ENCODE measurements at places on chromosomes 5 and 9. TPM values are rescaled to one million over a fixed set of nuclear protein-coding genes. Genes with fewer than 3 reads are reported as not detected.
A peak's percentile ranks its signal among the peaks of the same experiment; 100 is the strongest.

- DNase-seq: no peak
Observed at GRCh38 chr9:72635197-72635596, 113.8 kb downstream of the TMC1 start.

- DNase-seq: no peak
Observed at GRCh38 chr5:179272326-179273072, 72.8 kb downstream of the ADAMTS2 start.

DNA sequence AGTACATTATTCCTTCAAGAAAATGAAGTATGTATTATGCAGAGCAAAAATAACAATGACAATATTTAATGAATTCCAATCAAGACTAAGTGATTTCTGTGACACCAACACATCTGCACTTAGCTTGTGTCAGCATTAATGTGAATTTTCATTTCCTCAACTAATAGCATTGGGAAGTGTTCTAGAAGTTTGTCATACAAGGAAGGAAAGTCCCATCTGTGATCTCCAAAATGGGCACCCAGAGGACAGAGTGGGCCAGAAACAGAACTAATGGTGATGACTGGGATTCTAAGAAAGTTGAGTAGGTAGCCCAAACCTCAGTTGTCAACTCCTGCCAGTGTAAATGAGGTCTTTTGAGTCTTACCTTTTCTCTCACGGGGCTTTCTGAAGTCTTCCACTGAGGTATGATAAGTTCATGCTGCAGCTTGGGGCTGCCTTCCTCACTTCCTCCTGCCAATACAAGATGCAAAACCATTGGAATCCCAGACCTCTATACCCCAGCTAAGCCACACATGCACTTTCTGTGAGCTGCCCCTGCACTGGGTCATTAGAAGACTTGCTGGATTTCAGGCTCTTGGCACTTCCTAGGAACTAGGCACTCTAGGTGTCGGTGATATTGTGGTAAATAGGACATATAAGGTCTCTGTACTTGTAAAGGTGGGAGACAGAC, 4.9 kb downstream of the ADAM19 start:
- no peak for DNase-seq

DNA sequence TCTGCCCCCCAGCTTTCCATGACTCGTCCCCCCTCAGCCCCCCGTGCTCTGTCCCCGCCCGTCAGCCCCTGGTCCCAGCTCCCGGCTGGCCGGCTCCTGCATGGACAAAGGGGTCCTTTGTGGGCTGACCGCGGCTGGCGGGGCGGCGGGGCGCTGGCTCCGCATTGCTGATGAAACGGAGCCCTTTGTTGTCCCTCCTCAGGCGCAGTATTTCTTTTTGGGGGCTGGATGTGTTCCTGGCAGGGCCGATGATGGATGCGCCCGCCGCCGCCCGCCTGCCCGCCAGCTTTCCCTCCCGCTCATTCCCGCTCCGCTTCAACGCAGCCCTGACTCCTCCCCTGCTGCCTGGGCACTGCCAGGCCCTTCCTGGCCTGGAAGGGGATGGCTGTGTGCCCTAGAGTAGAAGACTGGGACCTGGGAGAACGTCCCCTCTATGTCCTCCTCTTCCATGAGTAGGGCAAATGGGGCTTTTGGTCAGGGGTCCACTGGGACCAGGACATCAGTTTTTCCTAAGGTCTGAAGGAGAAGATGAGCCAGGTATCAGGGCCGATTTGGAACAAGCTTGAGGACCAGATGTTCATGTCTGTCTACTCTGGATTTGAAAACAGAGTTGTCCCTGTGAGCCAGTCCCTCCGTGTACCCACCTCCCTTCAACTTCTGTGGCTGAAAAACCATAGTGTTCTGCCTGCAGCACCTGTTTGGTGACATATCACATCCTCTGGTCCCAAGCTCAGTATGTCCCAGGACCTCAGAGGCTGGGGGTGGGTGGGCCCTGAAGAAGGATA, 29.0 kb downstream of the CXXC5 start:
- no peak for DNase-seq

DNA sequence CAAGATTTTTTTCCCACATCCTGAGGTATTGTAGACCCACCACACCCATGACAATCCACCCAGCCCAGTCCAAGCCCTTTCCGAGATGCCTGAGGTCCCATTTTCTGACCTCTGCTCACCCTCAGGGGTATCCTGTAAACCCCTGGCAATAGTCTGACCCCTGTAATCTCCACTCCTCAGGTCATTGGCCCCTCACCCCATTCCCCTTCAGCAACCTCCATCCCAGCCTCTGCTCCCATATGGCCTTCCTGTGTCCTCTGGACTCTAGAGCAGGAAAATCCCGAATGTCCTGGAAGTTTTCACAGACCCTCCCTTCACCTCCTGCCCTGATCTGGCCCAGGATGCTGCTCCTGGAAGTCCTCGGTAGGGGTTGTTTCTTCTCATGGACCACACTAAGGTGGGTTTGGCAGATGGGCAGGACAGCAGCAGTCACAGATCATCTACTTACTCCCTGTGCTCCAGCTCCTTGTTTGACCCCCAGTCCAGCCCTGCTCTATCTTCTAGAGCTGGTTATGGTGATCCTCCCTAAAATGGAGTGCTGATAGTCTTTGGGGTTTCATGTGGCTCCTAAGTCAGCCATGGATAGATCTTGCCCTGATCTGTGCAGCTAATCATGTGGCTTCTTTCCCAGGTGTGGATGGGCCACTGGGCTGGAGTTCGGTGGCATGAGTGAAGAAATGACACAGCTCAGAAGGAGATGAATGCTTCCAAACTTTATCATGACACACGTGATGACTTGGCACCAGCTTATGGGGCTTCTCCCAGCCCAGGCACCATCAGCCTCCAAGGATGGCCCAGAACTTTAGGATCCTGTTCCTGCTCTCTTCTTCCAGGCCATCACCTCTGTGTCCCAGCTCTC, 12.0 kb upstream of the ACSL6 start:
- DNase-seq: no peak

DNA sequence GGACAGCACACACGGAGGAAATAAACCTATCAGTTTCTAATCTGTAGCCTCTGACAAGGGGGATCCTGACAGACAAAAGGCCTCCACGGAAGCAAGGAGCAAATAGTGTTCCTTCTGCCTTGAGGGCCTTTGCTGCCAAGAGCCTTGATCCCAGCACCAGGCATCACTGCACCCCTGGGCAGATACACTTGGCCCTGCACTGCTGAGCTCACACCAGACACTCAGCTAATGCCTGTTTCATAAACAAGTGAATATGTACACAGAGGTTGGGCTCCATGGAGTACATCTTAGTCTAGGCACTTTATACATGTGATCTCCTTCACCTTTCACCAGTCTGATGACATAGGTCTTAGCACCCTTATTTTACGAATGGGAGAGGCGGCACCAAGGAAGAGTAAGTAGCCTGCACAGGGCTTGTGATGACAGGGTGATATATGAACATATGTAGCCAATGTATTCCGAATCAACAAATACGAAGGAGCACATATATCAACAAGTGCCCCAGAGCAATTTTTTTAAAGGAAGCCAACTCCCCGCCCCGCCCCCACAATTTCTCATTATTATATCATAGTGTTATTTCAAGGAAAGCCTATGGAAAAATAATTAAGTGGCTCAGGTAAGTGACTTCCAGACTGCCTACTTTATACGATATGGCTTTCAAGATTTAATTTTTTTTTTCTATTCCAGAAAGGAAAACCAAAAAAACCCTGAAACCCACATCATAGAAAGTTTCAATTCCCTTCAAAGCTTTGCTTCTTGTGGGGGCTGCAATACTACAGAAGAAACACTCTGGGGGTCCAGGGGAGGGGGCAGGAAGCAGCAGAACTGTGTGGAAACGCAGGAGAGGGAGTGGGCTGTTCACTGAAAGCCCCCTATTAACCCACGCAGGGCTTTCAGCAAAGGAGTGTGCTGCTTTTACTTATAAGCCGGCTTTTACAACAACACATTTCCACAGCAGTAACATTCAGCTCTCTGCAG, 32.0 kb downstream of the CDC14B start:
- no peak for DNase-seq

DNA sequence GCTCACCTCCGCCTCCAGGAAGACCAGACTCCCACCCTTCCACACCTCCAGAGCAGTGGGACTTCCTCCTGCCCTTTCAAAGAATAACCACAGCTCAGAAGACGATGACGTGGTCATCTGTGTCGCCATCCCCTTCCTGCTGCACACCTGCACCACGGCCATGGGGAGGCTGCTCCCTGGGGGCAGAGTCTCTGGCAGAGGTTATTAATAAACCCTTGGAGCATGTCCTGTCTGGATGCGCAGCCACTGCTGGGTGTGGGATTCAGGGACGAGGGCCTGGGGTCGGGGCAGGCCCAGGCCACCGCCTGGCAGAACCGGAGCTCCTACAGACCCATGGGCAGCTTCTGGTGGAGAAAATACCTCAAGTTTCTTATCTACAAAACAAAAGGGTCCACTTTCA, 5.0 kb downstream of the PAEP start:
- DNase-seq: no peak

- no peak for DNase-seq
Observed at GRCh38 chr5:56625541-56625940, 189.8 kb upstream of the MAP3K1 start.

DNA sequence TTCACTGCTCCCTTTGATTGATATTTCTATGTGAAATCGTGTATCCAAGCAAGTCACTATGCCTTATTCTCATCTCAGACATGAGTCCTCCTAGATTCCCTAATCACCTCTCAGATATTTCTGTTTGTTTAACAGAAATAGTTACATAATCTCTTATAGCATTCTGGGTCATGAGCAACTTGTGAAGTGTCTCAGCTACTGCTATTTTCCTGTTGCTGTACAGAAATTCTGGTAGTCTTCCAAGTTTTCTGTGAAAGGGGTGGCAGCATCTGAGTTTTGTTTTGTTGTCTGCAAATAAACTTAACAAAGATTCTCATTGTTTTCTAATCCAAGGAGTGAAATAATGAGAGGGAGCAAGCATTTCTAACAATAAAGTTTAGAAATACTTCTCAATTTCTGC, 256.9 kb upstream of the ST8SIA4 start:
- no peak for DNase-seq

DNA sequence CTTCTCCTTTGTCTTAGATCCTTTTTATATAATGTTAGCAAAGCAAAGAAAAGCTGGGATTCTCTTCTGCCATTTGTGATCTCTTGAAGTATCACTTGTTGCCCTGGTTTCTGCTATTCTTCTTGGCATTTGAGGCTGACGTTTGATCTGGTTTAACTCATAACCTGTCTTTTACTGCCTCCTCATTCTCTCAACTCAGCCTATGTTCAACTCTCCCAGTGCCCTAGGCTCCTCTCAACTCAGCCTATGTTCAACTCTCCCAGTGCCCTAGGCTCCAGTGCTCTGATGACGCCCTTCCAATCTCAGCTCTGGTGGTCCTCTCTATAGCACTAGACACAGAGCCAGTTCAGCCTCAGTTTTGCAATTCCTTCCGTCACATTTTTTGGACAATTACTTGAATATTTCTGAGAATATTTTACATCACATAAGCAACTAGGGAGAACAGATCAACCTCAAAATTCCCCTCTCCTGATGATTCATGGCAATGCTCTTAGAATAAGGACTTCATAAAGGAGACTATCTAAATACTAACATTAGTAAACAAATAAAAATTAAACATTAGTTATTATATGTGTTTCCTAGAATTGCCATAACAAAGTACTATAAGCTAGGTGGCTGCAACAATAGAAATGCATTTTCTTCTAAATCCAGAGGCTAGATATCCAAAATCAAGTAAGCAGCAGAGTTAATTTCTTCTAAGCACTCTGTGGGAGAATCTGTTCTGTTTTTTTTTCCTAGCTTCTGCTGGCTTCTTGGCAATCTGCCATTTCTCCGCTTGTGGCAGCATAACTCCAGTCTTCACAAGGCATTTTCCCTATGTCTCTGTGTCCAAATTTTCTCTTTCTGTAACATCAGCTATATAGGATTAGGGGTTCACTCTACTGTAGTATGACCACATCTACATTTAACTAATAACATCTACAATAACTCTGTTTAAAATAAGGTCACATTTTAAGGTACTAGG, 662.1 kb upstream of the FTMT start:
- no peak for DNase-seq

DNA sequence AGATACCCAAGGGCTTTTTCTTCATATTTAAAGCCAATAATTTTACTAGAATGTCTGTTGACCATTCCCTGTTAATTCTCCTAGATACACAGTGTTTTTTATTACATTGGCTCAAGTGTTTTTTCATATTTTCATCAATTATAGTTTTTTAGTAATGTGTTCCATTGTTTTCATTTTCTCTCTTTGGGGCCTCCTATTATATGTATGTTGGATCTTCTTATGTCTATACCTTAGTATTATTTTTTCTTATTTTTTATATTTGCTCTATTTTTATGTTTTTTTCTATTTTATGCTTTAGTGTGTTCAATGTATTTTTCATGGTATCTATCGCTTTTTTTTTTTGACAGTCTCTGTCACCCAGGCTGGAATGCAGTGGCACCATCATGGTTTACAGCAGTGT, 7.5 kb downstream of the KIAA1958 start:
- DNase-seq: no peak

DNA sequence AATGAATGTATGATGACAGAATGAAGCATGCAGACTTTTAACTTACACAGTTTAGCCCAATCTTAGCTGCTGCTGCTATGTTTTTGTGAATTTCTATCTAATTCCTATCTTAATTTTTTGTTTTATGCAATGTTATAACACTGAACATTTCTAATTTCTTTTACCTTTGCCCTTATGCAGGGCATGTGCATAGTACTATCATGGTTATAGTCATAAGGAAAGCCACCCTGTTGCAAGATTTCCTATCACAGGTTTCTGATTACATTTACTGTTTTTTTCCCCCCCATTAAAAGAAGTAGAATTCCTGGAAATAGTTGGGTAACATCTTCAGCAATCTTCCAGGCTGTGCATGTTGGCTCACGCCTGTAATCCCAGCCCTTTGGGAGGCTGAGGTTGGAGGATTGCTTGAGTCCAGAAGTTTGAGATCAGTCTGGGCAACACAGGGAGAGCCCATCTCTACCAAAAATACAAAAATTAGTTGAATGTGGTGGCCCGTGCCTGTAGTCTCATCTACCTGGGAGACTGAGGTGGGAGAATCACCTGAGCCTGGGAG, 164.4 kb downstream of the KDM4C start:
- no peak for DNase-seq

- peak; percentile 90 for DNase-seq
Observed at GRCh38 chr5:58460732-58461286, 923 bp upstream of the PLK2 start.

DNA sequence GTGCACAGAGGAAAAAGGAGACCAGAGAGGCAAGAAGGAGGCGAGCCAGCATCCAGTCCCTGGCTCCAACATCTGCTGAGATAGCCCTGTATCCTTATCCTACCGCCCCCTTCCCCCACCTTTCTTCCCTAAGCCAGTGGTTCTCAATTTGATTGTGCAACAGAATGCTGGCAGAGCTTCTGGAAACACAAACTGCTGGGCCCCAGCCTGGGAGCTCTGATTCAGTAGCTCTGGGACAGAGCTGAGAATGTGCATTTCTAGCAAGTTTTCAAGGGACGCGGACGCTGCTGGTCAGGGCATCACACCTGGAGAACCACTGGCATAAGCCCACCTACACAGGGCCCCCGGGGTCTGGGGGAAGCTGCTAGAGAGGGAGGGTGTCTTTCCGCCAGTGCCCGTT, 21.1 kb downstream of the AK8 start:
- peak; percentile 45 for DNase-seq

SPINK7 gene
- not detected for total RNA-seq

ELOVL7 gene
- total RNA-seq: 0.07 TPM

PHYKPL gene
- 50.9 TPM for total RNA-seq

TEK gene
- 0.07 TPM for total RNA-seq

DUSP1 gene
- 99.2 TPM for total RNA-seq

Measured in MG63 (cell line).